Forelimb muscle (tissue), 1 donor: ENCODE measurements at places on chromosomes 2 and 18. TPM values are rescaled to one million over a fixed set of nuclear protein-coding genes. Genes with fewer than 3 reads are reported as not detected.
A peak's percentile ranks its signal among the peaks of the same experiment; 100 is the strongest.

GRCh38 chr2:204201507-204201906 is 264.9 kb downstream of the ICOS start:
- DNase-seq = no peak

DNA sequence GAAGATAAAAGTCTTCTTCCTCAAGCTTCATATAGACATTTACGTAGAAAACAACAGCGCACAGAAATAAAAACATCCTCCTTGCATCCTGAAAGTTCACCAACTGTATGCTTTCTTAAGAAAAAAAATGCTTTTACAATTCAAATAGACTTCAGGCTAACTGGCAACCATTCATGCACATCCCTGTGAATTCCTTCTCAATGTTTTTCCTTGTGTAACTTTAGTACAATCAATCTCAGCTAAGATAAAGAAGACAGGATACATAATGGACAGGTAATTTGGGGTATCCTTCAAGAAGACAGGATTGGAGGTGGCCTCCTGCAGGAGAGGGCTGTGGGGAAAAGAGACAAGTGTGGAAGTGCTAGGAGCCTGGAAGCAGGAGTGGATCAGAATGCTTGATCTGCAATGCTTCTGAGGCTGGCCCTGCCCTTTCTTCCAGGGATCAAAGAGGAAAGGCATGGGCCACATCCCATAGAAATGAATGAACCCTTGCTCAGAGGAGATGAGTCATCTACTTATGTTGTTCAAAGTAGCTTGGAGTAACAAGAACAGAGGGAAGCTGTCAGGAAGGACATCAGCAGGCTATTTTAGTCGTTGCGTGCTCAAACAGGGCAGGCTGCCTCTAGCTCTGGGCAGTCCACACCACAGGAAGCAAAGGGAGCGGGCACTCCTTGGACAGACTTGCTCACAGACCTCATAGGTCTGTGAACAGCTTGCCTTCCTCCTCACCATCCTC is 126.6 kb downstream of the TMEM131 start:
- no peak for DNase-seq

DNA sequence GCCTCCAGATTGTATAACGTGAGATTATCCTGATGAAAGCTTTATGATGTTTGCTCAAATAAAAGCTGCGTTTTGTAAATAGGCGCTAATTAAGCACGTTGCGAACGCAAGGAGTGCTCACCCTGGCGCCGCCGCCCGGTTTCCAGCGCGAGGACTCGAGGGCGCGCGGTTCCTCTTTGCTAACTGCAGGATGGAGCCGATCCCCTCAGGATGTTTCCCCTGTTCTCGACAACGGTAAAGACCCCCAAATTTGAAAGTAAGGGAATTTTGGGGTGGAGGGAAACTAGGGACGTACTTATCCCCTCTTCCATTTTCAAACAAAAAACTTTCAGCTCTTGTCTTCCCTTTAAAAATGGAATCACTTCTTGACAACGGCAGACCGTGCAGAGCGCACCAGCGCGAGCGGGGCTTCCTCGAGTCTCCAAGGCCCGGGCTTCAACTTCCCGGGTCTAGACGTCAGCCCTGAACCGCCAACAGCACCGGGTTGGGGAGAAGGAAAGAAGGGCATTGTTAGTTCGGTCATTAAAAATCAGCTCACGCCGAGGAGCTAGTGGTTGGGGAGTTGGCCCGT is 1.1 kb upstream of the GBX2 start:
- DNase-seq = no peak

GRCh38 chr2:102176172-102176571 is 10.7 kb upstream of the IL1RL2 start:
- DNase-seq = no peak

- DNase-seq = no peak
Measured at GRCh38 chr2:23507267-23508065, 122.5 kb downstream of the KLHL29 start.

DNA sequence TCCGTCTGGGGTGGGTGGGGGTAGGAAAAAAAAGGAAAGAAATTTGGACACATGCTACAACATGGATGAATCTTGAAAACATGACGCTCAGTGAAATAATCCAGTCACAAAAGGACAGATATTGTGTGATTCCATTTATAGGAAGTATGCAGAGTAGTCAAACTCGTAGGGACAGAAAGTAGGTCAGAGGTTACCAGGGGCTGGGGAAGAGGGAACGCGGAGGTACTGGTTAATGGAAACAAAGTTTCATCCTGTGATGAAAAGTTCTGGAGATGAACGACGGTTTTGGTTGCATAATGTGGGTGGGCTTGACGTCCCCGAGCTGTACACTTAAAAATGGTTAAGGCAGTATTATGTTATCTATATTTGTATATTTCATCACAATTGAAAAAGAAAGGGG is 4.5 kb upstream of the SFTPB start:
- DNase-seq = no peak

DNA sequence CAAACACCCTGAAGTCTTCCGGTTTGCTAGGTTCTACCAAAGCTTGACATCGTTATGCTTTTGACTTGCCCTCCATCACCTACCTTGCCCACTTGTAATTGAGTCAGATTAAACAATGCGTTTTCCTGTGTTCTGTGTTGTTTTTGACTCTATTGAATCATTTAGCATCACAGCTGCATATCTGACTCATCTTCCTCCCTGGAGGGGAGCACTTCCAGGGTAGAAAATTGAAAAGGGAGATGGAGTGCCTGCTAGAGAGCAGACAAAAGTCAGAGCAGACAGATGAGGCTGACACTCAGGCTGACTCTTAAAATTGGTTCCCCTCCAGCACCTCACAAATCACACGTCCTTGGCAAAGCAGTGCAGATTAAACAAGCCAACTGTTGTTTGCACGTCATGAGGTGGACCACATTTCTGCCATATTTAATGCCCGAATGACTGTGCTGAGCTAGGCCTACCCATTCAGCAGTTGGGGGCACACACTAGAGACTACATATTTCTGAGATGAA is 2.2 kb downstream of the MPP4 start:
- no peak for DNase-seq

DNA sequence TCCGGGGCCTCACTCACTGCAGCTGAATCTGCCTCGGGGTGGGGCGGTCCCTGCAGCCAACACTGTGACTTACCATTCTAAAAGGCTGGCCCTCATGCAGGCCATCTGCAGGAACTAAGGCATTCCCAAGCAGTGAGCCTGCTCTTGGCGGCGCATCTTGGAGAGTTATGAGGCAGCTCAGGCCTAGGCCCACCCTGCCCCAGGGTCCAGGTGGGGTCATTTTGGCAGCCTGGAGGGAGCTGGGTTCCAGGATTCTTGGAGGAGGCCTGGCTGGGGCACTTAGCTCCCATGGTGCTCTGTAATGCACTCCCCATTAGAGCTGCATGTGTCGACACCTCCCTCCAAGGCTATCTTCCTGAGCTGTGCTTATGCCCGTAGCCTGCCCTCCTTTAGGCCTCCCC is 14.8 kb upstream of the BIN1 start:
- DNase-seq = peak; percentile 89

DNA sequence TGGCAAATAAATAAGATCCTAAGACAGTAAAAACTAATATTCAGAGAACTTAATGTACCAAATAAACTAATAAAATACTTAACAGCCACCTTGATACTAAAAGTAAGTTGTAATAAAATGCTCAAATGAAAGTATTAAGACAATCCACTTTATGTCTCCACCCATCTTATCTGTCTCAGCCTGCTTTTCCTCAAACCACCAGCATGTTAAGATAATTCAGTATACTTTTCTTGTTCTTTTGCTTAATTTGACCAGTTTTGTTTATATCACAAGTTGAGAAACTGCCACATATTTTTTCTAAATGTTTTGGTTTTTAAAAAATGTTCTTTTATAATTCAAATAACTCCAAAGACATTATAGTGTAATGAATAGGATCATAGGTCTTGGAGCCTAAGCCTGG is 142.0 kb downstream of the MBD5 start:
- DNase-seq = no peak

DNA sequence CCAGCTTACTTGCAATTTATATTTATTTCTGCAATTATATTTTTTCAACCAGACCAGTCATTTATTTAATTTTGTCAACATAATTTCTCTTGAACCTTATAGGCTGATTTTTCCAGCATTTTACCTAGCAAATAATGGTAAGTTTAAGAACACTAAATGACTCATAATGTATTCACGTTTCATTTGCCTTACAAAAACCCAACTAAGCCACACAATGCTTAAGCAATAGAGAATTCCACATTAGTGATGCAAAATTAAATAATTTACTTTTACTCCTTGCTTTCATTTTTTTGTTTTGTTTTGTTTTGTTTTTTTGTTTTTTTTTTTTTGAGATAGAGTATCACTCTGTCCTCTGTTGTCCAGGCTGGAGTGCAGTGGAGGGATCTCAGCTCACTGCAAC is 110.4 kb upstream of the VRK2 start:
- no peak for DNase-seq

GRCh38 chr2:160308915-160309314 is 108.8 kb upstream of the ITGB6 start:
- DNase-seq = no peak

- DNase-seq = no peak
Measured at GRCh38 chr2:235779444-235779896, 285.6 kb downstream of the AGAP1 start.

DNA sequence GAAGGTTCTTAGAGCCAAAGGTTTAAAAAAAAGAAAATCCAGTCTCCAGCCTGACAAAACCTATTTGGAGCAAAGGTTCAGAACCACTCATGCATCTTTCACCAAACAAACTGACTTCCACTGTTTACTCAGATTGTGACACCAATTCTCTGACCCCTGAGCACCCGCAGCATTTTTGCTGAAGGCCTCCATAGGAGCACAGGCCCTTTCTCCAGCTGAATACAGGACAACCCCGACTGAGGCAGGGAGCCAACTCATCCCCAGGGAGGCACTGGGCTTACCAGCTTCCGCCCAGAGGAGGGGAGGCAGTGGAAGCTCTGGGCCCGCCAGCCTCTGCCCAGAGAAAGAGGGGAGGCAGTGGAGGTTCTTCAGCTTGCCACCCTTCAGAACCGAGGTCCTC is 51.0 kb upstream of the CNGA3 start:
- no peak for DNase-seq

DNA sequence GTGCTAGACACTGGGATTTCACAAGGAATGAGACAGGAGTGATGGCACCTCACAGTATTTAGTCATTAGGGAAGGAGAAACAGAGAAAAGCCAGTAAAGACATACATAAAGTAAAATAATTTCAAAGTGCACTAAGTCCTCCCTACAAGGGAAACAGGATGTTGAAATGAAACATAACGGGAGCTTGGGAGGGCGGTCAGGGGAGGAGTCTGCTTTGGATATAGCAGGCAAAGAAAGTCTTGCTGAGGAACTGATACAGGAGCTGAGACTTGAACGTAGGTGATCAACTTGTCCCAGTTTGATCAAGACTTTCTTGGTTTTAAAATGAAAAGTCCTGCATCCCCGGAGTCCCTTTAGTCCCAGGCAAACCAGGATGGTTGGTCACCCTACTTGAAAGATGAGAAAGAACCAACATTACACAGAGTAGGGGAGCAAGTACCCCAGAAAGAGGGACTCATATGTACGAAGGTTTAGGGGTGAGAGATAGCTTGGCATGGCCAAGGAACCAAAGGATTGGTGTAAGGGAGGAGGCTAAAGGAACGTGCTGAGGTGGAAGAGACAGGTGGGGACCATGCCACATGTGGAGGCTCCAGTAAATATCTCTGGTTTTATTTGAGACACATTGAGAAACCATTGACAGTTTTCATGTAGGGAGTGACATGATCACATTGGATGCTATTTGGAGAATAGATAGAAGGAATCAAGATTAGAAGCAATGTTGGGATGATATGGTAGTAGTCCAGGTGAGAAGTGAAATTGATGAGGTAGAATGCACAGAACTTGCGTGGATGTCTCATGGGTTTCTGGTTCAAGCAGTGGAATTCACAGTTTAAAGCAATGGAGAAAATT is 28.4 kb downstream of the FBXO48 start:
- no peak for DNase-seq

- no peak for DNase-seq
Measured at GRCh38 chr2:58378152-58378551, 137.0 kb upstream of the FANCL start.

GRCh38 chr2:231033147-231034132 is 3.9 kb upstream of the C2orf72 start:
- no peak for DNase-seq

GRCh38 chr2:53770264-53770663 is 2.7 kb downstream of the CHAC2 start:
- DNase-seq = no peak

DNA sequence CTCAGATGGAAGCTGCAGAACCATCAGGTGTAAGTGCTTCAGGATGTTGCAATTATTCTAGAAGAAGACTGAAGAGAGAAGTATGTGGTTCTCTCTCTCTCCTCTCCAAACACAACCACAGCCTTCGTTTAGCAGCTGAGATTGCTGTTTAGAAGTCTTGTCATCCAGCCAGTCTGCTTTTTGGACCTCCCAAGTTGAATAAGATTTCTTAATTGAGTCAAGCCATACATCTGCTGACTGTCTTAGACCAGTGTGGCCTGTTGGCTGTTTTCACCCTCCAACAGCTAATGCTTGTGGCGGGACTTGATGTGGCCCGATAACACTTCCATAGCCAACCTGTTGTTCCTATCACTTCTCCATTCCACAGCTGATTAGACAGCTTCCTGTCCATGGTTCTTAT is 91.3 kb upstream of the TMEM17 start:
- DNase-seq = no peak

DNA sequence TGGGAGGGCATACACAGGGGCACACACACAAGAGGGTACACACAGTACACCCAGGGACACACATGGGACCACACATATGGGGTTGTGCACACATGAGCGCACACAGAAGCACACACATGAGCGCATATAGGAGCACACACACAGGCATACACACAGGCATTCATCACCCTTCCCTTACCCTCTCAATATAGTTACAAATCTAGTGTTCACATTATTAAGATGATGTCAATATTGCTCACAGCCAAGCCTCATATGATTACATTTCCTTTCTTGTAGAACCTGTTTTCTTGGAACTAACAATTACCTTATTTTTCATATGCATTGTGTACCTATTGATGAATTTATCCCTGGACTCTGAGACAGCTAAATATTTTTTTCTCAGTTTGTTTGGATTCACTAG is 156.7 kb downstream of the FHOD3 start:
- no peak for DNase-seq

DNA sequence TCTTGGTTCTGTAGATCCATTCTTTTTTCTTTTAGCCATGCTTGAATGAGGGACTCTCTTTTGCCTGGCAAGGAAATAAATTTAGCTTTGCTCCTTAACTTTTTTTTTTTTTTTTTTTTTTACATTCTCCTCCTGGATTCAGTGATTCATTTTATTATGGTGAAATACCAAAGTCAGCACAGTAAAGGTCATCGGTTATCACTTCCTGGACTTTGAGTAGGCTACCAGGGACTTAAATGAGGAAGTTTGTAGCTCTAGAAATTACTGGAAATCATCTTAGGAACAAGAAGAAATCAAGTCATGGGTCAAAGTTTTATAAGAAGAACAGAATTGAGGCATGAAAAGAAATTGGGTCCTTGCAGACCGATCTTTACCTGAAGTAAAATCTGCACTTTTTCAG is 75.0 kb downstream of the SOCS6 start:
- DNase-seq = no peak

GRCh38 chr18:11950824-11951223 is 30.5 kb upstream of the IMPA2 start:
- DNase-seq = no peak

Gene FHL2
- polyA plus RNA-seq = 66.8 TPM

Gene GALR1
- 0.01 TPM for polyA plus RNA-seq

Gene CLASP1
- 56.7 TPM for polyA plus RNA-seq

Gene CRYGC
- not detected for polyA plus RNA-seq

Gene C2orf81
- 2.2 TPM for polyA plus RNA-seq

Gene ADRA2B
- polyA plus RNA-seq = 2.1 TPM
